Urinary bladder (tissue), 4 donors: ENCODE measurements at places on chromosomes 4 and X.

DNA sequence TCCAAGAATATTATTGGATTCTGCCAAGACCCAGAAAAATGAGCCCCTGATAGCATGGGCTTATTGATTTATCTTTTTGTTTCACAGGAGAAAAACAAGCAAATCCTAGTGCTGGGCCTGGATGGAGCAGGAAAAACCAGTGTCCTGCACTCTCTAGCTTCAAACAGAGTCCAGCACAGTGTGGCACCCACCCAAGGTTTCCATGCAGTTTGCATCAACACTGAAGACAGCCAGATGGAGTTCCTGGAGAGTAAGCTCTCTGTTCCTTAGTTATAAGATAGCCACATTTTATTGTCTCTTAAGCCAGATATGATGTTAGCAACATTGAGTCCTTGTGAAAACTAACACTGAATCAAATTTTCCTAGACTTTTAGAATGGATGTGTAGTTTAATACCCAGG, 5.5 kb downstream of the ARL9 start:
- peak; percentile 62 for DNase-seq

- DNase-seq, result no peak
Observed at GRCh38 chr4:123597586-123597985, 201.0 kb downstream of the SPRY1 start.

- no peak for DNase-seq
Observed at GRCh38 chr4:87399148-87399547, 8.2 kb upstream of the HSD17B11 start.

- no peak for DNase-seq
Observed at GRCh38 chr4:24896977-24897376, 15.9 kb downstream of the CCDC149 start.

- DNase-seq, result peak; percentile 13
Observed at GRCh38 chr4:107519053-107519452, 201.0 kb downstream of the PAPSS1 start.

- DNase-seq, result no peak
Observed at GRCh38 chrX:119605464-119606279, 552 bp downstream of the NKRF start.

GRCh38 chrX:150164971-150165600, 198.0 kb upstream of the MAMLD1 start:
- no peak for DNase-seq

- no peak for DNase-seq
Observed at GRCh38 chr4:7217474-7218321, 25.4 kb downstream of the SORCS2 start.

DNA sequence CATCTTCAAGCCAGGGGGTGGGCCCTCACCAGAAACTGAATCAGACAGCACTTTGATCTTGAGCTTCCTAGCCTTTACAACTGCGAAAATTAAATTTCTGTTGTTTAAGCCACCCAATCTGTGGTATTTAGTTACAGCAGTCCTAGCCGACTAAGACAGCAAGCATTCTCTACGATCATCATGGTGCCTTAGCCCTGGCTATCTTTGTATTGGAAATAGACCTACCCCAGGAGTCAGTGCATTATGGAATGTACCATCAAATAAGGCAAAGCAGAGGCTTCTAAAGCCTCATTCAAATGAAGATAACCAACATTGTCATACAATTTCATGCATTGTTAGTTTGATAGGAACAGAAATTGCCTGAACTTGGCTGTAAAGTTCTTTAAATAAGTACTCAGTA, 75.0 kb downstream of the PARM1 start:
- no peak for DNase-seq

GRCh38 chr4:90137555-90137954, 10.4 kb downstream of the CCSER1 start:
- no peak for DNase-seq

DNA sequence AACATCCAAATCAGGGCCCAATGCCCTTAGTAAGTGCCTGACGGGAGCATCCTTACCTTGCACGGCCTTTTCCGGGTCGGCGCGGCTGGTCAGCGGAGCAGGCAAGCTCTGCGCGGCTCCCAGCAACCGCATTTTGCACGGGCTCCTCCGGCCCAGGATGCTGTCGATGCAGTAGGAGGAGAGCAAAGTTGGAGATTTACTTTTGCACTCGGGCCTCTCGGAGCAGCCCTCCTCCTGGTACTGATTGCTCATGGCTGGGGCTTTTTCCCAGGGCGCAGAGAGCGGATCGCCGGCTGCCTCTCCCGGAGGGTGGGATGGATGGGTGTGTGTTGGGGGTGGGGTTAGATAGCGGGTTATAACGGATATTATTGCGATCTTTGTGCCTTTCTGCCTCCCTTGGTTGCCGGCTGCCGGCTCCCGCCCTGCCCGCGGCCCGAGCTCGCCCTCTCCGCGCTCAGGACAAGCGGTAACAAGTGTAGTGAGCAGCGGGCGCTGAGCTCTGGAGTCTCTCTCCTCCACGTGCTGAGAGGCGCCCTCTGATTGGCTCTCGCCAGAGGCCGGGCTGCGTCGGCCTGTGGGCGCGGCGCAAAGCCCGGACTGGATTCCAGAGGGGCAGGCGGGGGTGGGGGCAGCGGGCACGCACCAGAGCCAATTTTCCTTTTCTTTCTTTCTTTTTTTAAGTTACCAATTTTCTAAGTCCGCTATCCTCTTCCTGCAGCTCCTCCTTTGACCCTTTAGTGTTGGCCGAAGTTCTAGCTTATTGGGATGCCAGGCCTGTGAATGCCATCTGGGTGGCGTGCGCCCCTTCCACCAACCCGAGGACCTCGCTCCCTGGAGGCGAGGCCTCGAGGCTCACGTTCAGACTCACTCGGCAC, at the start of gene ARX:
Gene ARX (minus strand): TSS at position 480 of the 875 bp plus-strand sequence. CDS start 228 bp downstream, at position 252.
- DNase-seq, result no peak
